ENCODE measurements at places on chromosomes 1 and 21.

- no peak for DNase-seq
These were observed 5.9 kb upstream of the SPRR2E start for GRCh38 chr1:153100245-153100644.

- DNase-seq = no peak
These were observed 72.1 kb downstream of the SYT14 start for GRCh38 chr1:210010161-210010560.

- DNase-seq = no peak
These were observed 104.1 kb upstream of the HNRNPU start for GRCh38 chr1:244968471-244968871.

DNA sequence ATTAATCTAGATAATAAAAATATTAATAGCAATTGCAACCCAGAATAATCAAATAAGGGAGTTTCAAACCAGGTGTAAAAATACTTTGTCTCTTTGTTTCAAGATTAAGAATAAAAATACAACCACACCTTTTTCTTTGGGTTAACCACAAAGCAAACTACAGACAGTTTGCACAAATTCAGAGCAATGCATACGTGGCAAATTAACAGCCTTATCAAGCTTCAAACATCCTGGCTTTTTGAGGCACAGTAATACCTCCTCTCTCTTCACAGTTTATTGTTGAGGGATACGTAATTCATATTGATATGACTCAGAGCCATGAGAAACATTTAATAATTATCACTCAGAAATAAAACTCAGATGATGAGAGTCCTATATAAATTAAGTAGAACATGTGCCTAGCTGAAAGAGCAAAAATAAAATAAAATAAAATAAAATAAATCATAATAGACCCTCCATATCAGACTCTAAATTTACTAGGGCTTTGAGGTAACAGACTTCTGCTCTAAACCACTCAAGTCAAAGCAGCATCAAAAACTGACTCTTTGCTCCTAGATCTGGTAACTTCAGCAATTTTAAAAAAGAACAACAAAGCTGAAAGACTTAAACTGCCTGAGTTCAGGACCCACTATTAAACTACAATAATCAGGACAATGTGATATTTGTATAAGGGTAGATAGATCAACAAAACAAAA is 11.4 kb downstream of the EDEM3 start:
- no peak for DNase-seq

DNA sequence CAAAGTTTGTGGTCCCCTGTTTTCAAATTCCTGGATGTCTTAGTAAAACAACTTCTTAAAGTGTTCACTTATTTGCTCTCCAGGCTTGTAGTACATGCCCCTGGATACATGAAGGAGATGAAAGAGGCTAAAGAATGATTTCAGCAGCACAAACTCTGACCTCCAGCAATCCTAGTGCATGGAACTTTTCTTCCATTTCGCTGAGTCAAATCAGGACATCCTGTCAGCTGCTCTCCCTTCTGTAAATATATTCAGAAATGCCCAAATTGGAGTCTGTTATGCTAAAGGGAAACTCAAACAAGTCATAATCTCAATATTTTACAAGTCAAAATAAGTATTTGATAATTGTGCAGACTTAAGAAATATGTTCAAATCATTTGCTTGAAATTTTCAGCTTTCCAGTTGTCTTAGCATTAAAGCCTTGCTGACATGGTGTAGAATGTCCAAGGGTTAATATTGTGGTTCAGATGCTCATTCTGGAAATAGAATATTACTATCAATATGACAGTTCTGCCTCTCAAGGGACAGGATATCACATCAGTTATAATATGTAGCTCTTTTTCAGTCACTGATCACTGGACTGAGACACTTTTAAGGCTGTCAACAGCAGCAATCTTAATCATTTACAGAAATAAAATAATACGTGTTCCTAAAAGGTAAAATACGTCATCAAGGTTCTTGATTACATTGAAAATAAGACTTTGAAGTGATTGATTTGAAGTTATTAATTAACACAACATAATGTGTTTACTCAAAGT is 1157.3 kb downstream of the PLA2G4A start:
- no peak for DNase-seq

GRCh38 chr1:6144647-6145395 is 35.3 kb downstream of the CHD5 start:
- no peak for DNase-seq

- DNase-seq = peak; percentile 95
These were observed at the start of gene ZNF697 for GRCh38 chr1:119647734-119648619. TSS of gene ZNF697 (minus strand) at chr1:119648266. CDS start at chr1:119626100, 22,166 bp downstream.

DNA sequence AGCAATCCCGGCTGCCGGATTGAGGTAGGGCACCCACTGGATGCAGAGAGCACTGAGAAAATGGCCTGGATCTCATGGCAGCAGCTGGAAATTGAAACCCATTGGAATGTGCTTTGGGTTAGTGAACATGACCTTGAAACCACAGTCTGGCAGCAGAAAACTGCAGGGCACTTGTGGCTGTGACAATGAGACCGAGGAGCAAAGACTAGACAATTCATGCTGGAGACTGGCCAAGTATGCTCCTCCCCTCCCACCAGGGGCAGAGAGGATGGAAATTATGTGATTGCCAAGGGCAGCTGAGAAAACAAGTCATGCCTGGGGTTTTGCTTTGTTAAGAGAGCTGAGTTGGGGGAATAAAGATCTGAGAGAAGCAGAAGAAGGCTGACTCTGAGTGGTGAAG is 60.7 kb downstream of the ZNF697 start:
- peak; percentile 9 for DNase-seq

- no peak for DNase-seq
These were observed 24.9 kb upstream of the GLIS1 start for GRCh38 chr1:53763911-53764310.

DNA sequence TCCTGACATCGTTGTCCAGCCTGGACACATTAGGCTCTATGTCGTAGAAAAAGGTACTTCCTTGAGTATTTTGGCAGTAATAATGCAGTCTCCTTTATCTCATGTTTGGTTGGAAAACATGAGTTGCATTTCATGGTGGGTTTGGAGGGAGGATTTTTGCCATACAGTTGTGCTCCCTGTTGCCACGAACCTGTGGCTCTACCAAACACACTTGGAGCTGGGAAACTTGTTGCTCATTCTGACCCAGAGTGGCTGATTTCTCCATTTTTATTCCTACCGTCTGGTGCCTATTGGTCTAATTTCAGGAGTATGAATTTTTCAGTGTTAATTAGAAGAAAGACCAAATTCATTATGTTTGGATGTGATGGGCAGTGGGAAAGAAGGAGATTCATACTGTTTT is 50.7 kb downstream of the MPZL1 start:
- no peak for DNase-seq

GRCh38 chr1:175274368-175274767 is 81.8 kb upstream of the KIAA0040 start:
- no peak for DNase-seq

DNA sequence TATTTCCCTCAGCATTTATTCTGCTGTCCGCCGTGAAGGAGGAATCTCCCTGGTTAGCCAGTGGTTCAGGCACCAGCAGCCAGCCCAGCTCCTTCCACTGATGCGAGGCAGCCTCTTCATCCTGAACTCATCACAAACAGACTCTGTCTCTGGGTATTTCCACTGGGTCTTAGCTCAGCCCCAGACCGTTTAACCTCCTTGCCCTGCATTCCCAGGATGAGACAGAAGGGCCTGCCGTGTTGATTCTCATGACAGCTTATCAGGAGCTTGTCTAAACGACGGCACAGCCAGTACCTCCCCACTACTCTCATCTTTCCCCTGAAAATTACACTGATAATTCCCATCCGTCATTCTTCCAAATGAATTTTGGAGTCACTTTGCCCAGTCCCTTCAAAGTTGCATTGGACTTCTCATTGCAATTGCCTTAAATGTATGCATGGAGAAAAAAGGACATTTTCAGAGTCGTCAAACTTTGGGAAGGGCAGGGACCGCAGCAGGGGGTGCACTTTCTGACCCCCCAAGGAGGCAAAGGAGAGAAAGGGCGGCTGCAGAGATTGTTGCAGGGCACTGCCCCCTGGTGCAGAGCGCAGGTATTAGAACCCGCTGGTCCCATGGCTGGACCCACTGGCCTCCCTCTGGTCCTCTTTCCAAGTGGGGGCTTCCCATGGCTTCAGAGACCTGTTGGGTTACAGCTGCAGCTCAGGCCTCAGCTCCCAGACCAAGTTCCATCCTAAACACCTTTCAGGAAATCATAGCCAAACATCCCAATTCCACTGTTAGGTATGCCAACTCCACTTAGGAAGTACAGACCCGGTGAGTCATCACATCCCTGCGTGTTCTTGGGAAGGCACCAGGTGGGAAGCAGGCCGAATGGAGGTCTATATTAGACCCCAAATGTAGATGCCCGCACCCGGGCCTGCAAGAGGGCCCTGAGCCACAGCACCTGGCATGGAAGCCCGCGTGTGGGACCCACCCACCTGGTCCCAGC is 3.7 kb upstream of the MEGF6 start:
- DNase-seq = peak; percentile 57

GRCh38 chr1:199976496-199977144 is 50.9 kb upstream of the NR5A2 start:
- no peak for DNase-seq

- no peak for DNase-seq
These were observed 16.2 kb downstream of the PLXNA2 start for GRCh38 chr1:208228026-208228425.

GRCh38 chr1:230548997-230549396 is 93.3 kb upstream of the COG2 start:
- DNase-seq = no peak

DNA sequence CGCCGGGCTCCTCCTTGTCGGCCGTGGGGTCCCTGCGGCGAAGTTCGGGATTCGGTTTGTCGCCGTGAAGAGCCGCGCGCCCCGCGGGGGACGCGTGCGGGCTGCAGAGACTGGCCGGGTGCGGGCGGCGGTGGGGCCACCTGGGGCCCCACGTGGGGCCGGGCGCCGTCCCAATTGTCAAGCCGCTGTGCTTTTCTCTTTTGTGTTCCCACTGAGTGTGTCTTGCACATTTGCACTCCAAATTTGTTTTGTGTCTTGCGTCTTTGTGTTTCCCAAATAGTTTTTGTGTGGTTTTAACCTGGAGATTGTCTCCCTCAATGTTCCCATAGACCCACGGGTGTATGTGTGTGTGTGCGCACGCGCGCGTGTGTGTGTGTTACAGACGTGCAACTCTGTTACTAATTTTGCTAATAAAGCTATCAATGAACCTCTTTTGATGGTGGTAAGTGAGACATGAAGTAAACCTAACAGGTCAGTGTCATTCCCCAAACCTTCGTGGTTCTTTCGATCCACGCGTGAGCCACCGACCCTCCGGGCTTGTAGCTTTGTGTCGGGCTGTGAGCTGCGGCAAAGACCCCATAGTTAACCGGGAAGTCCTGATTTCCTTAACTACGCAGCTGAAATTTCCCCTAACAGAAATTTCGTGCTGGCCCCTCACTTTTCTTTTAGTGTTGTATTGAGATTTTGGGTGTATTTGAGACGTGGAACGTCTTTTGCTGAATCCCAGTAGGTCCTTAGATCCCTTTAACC is 708 bp downstream of the PRDM2 start:
- no peak for DNase-seq

DNA sequence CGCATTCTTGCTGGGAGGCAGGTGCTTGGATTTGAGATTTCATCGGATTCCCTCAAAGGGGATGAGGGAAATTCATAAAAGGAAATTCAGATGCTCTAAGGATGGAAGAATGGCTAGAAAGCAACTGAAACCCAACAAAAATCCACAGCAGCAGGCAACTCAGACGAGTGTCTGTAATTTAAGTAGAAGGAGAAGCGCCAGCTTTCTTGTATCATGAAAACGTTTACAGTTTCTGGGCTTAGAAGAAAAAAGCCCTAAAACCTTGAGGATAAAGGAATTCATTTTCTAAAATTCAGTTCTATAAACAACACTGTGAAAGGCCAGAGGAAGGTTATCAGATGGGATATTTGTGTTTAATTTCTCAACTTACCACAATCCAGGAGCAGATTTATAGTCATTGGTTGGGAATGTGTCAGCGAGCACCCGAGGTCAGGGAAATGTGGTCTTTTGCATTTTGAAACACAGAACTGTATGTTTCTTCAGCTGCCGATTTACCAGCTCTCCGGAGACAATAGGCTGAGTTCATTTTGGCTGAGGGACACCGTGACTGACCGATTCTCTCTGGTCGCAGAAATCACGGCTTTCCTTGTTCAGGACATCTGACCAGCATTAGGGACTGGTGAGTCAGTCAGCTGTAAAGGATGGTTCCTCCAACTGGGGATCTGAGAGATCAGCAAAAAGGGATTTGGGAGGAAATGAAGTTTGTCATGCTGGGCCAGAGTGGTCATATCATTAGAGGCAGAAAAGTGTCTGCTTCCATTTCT is 111.6 kb upstream of the ERRFI1 start:
- peak; percentile 89 for DNase-seq

GRCh38 chr1:41024953-41025352 is 3.4 kb upstream of the SLFNL1 start:
- DNase-seq = no peak

DNA sequence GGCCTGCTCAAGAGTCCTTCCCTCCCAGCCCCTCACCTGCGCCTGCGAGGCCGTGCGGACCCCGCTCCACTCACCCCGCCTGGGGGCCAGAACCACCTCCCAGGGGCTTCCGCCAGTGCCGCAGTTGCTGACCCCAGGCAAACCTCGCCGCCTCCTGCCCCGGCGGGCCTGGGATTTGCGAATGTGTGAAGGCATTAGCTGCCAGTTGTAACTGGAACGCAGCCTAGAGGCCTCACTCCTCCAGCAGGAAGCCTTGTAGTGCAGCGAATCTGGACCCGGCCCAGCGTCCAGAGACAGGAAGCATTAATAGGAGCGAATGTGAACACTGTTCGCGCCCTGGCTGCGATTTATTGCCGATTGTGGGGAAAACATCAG is 140.9 kb upstream of the ARHGEF16 start:
- peak; percentile 90 for DNase-seq

- no peak for DNase-seq
These were observed 18.3 kb upstream of the HDAC1 start for GRCh38 chr1:32273391-32274208.

- no peak for DNase-seq
These were observed at the start of gene FTCD for GRCh38 chr21:46155514-46156377. TSS of gene FTCD (minus strand) at chr21:46155579. CDS start at chr21:46155523, 56 bp downstream.

DNA sequence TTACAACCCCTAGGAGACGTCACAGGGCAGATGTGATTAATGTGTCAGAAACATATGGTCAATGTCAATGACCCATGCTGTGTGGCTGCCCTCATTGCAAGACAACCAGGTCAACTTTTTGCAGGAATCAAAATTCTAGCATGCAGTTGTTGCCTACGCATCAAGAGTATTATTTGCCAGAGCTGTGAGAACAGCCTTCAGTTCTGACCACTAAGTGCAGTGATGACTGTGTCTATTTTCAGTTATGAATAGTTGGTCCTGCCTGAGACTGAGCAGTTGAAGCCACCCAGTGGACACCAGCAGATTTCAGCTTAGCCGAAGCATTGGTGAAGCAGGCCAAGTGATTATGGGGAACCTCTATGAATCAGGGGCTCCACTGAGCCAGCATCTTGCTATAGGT is 47.3 kb downstream of the LYPLAL1 start:
- no peak for DNase-seq

- no peak for DNase-seq
These were observed 499 bp upstream of the PLEKHG5 start for GRCh38 chr1:6491966-6492365.

- peak; percentile 82 for DNase-seq
These were observed 21.1 kb downstream of the ERRFI1 start for GRCh38 chr1:8004803-8005573.

All from hepatic stellate cell (primary cell).